ENCODE measurements at places on chromosomes 1 and 21. TPM values are rescaled to one million over a fixed set of nuclear protein-coding genes. Genes with fewer than 3 reads are reported as not detected.

GJA9 gene
- not detected for total RNA-seq

GJA8 gene
- not detected for total RNA-seq

GRCh38 chr1:11735854-11736745, at the start of gene AGTRAP:
AGTRAP (plus strand) TSS chr1:11736136; CDS start chr1:11736209, 73 bp downstream.
- peak; percentile 97 for DNase-seq

CD1E gene
- total RNA-seq = not detected

GRCh38 chr21:41425954-41426675, at the start of gene MX1:
MX1 (plus strand) TSS chr21:41426239; CDS start chr21:41432071, 5,832 bp downstream.
- peak; percentile 82 for DNase-seq

- no peak for DNase-seq
These were observed 8.0 kb downstream of the RCSD1 start for GRCh38 chr1:167638064-167638463.
